Left ventricle myocardium superior (tissue), 1 donor: ENCODE measurements at places on chromosomes 4 and X. TPM values are rescaled to one million over a fixed set of nuclear protein-coding genes. Genes with fewer than 3 reads are reported as not detected.

Gene CNKSR2
- 0.55 TPM for total RNA-seq

GRCh38 chrX:132955690-132956089 is 2.7 kb downstream of the HS6ST2 start:
- DNase-seq = no peak

Gene UGT2A1
- total RNA-seq = not detected

Gene SLC6A14
- not detected for total RNA-seq

Gene CXorf65
- not detected for total RNA-seq

GRCh38 chr4:99165978-99166377 is 21.9 kb upstream of the ADH4 start:
- no peak for DNase-seq

- no peak for DNase-seq
These were observed 691 bp downstream of the SCARB2 start for GRCh38 chr4:76212851-76213414.

GRCh38 chr4:12507868-12508481 is 976.2 kb downstream of the RAB28 start:
- DNase-seq = no peak

GRCh38 chr4:169810325-169811323 is 52.9 kb upstream of the HPF1 start:
- no peak for DNase-seq

DNA sequence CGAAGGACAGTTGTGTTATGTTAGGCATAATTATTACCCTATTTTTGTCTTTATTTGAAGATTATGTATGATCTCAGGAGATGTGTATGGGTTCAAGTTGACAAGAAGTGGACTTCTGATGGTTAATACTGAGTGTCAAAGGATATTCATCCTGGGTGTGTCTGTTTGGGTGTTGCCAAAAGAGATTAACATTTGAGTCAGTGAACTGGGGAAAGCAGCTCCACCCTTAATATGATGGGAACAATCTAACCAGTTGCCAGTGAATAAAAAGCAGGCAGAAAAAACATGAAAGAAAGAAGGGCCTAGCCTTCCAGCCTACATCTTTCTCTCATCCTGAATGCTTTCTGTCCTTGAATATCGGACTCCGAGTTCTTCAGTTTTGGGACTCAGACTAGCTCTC is 332.6 kb downstream of the DTHD1 start:
- no peak for DNase-seq

Gene GSX2
- not detected for total RNA-seq

DNA sequence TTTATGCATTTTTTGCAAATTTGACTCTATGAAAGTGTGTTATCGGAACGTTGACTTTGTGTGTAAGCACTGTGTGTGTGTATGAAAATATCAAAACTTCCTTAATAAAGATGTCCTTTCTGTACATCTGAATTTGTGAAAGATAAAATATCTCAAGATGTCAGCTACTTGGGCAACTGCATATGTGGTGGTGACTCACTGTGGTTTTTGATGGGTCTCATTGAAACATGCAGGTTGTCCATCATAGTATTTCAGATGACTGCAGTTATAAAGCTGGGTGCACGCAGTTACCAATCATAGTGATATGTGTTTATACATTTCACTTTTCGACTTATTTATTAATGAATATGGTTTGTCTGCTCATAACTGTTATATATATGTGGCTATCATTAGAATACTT is 19.7 kb upstream of the BBS12 start:
- DNase-seq = no peak

- DNase-seq = no peak
These were observed 48.9 kb downstream of the MND1 start for GRCh38 chr4:153393397-153393796.

Gene SMR3B
- not detected for total RNA-seq

Gene TACC3
- 6.4 TPM for total RNA-seq

DNA sequence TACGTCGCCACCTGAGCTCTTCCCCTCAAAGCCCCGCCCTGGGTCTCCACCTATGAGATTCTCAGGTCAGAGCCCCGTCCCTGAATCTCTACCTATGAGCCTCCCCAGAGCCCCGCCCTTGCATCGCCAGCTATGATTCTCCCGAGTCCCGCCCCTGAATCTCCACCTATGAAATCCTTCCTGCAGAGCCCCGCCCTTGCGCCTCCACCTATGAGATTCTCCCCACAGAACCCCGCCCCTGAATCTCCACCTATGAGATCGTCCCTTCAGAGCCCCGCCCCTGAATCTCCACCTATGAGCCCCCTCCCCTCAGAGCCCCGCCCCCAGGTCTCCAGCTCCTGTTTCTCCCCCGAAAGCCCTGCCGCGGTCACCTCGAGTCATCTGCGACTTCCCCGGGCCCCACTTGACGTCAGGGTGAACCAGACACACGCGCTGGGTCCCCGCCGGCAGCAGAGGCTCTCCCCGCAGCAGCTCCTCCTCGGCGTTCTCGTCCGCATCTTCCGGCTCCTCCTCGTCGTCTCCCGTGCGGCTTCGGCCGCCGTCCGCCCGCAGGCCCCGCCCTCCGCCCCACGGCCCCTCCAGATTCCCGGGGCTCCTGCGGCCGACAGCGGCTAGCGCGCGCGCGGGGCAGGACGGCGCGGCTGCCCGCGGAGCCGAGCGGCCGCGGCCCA is 393 bp downstream of the GTPBP6 start:
- DNase-seq = peak; percentile 98

Gene PCDH7
- 53.4 TPM for total RNA-seq

Gene TACR3
- total RNA-seq = not detected

GRCh38 chr4:113645771-113646441 is 115.6 kb downstream of the CAMK2D start:
- DNase-seq = no peak

GRCh38 chr4:107978716-107979451 is 10.8 kb upstream of the HADH start:
- DNase-seq = no peak
